ENCODE measurements at places on chromosomes 1 and 21. TPM values are rescaled to one million over a fixed set of nuclear protein-coding genes. Genes with fewer than 3 reads are reported as not detected.

GRCh38 chr1:43885279-43885801 lies 48.3 kb upstream of the ARTN start:
- DNase-seq: no peak

DNA sequence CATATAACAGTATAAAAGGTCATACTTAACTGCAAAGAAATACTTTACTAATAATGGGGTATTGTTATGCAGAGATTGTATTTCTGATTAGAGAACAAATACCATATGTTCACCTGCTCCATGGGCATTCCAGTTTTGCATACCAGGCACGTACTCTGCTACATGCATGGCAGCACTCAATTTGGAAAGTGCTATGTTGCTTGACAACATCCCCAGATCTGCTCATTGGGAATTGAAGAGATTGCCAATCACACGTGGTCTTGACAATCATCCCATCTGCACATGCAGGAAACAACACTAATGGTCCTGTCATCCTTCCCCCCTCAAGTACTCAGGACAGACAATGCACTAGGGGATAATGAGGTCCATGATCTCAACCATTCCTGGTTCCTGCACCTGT lies 63.4 kb upstream of the PDE4B start:
- no peak for DNase-seq

- DNase-seq: no peak
Observed at GRCh38 chr21:41730367-41730765, 36.5 kb downstream of the RIPK4 start.

DNA sequence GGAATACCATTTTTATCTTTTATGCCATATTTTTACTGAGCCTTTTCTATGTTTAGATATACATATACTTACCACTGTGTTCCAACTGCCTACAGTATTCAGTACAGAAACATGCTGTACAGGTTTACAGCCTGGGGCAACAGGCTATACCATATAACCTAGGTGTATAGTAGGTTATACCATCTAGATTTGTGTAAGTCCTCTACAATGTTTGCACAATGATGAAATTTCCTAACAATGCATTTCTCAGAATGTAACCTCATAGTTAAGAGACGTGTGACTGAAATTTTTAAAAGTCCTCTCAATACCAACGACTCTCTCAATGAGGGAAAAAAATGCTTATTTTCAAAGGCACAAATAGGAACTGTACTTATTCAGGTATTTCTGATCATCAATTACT lies 21.7 kb downstream of the INTS7 start:
- no peak for DNase-seq

DNA sequence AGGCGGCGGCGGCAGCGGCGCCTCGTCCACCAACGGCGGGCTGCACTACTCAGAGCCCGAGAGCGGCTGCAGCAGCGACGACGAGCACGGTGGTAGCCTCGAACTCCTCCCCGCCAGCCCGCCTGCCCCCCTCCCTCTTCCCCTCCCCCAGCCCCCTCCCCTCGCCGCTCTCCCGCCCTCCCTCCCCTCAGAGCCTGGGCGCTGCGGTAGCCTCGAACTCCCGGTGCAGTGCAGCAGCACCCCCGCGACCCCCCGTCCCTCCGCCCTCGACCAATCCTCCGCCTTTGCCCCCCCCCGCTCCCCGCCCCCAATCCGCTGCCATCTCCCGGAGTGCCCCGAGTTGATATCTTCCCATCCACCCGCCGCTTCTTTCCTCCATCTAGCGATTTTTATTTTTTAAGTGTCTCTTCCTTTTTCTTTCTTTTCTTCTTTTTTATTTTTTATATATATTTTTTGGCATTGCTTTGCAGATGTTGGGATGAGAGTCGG lies 516 bp downstream of the RCOR3 start:
- peak; percentile 16 for DNase-seq

DNA sequence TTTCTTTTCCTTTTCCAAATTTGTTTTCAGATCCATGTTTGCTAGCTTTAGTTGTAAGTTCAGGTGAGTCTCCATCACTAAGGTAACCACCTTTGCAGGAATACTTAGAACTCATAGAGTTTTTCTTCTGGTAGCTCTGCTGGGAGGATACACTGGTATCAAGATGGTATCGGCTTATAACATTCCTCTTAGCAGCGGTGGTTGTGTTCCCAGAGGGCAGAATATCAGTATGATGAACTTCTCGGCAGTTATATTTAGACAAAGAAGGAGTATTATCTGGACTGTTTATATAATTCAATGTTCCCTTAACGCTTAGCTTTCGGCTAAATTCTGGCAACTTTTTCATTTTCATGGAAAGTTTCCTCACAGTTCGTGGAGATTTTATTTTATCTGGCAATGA lies 18.1 kb downstream of the SYDE2 start:
- DNase-seq: no peak

DNA sequence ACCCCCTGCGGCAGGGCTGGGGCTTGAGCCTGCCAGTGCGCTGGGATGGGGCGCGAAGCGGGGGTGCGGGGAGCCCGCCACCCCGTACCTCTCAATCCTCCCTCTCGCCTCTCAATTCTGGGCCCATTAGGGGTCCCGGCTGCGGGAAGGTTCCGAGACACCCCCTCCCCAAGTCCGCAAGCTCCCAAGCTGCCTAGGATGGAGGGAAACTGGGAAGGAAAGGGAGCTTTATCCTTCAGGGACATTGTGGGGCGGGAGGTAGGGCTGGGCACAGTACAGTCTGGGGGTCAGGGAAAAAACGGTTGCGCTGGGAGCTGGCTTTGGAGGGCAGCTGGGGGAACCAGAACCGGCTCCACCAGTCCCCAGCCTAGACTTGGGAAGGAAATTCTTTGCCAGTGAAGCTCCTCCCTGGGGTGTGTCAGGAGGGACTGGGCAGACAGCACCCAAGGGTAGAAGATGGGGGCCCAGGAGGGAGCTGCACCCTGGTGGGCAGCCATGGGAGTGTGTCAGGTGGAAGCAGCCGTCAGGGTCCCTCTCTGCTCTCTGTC lies 904 bp downstream of the GJB3 start:
- DNase-seq: no peak

GRCh38 chr1:186512698-186513457 lies 52.0 kb upstream of the PDC start:
- no peak for DNase-seq

DNA sequence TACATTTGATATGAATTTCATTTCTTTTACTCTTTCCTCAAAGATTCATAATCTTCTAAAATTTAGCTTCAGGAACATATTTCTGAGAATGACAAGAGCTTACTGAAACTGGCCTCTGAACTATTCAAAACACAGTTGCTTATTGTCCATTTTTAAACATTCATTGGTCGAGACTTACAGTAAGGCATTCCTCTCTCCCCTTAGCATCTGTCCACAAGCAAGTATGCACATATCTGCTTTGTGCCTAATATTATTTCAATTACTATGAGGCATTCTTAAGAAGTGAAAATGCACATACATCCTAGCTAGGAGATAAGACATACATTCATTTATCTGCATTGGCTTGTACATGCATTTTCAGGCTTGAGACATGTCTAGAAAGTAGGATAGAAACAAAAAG lies 488.7 kb downstream of the PTBP2 start:
- DNase-seq: no peak

DNA sequence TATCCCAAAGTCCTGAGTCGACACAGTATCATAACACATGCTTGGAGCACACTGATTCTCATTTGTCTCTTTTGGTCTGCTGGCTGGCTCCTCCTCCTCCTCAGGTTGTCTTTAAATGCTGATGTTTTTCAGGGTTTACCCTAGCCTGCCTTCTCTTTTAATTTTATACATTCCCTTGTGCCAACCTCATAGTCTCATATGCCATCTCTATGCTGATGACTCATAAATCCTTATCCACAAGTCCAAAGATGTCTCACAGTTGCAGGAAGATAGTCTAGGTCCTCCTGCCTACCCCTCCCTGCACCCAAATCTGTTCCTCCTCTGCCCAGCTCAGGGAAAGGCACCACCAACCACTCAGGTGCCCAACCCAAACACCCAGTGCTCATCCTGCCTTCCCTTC lies 108.3 kb downstream of the SIPA1L2 start:
- no peak for DNase-seq

CTSK gene
- 0.63 TPM for total RNA-seq
